ENCODE measurements at places on chromosomes 1 and 21.

- DNase-seq: peak; percentile 97
Measured at GRCh38 chr1:32992489-32993323, 28.1 kb upstream of the RNF19B start.

DNA sequence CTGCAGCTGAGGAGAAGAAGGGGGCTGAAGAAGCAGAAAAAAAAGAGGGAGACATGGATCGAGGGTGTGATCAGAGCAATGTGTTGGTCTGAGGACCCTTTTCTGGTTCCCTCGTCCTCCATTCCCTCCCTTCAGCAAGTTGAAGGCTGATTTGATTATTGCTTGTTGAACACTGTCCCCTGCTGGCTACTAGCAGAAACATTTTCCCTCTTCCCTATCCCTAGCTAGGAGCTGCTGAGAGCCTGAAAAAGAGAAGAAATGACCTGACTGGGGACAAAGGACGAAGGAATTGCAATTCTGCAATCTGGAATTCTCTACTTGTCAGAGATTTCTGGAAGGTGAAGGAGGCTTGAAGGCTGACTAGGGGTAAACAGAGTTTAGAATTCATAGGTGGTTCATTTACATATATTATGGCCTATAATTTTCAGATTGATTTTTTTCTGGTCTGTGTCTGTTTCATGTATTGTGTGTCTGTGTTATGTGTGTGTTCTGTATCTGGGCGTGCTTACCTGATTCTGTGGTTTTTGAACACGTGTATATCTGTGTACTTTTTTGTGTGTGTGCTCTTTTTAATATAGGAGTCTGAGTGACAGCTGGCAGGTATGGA lies 9.8 kb downstream of the NHLH1 start:
- DNase-seq: peak; percentile 76

GRCh38 chr1:22275626-22276395 lies 132.9 kb upstream of the WNT4 start:
- DNase-seq: peak; percentile 60

DNA sequence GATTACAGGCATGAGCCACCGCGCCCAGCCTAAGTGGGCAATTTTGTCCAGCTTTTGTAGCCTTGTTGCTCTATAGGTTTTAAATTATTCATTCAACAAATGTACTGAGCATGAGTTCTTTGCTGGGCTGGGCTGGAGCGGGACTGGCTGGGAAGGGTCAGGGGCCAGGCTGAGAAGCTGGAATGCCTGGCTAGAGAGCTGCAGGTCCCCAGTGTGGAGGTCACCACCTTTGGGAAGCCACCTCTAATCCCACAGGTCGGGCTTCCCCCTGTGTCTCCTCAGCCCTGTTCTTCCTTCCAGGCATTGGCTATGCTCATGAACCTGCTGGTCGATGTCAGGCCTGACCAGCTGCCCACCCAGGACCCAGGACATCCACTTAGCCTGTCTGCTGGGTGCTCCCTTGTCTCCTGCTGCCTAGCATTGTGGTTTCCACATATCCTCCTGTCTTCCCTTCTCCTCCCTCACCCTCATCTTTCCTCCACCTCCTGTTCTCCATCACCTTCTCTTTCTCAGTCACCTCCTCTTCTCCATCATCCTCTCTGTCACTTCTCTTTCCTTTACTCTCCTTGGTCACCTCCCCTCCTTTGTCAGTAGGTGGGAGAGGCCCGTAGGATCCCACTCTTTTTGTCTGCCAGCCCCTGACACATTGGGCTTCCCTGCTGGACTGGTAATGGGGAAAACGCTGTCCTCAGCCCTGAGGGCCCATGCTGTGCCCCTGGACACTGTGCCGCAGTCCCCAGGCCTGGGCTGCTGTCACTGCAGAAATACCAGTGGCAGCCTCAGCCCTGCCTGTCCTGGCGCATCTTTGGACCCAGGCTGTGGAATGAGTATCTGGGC lies 23.8 kb downstream of the SERINC2 start:
- DNase-seq: no peak

- DNase-seq: no peak
Measured at GRCh38 chr1:179812501-179813292, 64.9 kb downstream of the TOR1AIP2 start.

GRCh38 chr21:40043423-40043822 lies 176.2 kb downstream of the PCP4 start:
- DNase-seq: peak; percentile 8

GRCh38 chr1:44436401-44437106 lies 31.5 kb downstream of the RNF220 start:
- DNase-seq: no peak

DNA sequence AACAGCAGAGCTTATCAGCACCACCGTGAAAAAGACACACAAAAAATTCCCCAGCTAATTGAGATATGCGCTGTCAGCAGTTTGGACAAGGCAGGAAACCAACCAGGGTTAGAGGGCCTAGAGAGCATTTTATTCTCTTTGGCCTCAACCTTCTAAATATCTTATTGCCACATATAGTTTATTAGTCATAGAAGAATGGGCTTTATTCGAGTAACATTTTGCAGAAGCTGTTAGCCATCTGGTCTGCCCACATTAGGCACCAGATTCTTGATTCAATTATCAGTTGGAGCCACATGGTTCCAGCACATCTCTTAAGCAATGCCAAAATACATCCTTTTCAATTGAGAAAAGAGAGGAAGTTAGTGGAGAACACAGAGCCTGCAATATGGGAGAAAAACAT lies 109.9 kb upstream of the CXADR start:
- no peak for DNase-seq

- DNase-seq: no peak
Measured at GRCh38 chr1:54372978-54373377, 33.2 kb downstream of the SSBP3 start.

DNA sequence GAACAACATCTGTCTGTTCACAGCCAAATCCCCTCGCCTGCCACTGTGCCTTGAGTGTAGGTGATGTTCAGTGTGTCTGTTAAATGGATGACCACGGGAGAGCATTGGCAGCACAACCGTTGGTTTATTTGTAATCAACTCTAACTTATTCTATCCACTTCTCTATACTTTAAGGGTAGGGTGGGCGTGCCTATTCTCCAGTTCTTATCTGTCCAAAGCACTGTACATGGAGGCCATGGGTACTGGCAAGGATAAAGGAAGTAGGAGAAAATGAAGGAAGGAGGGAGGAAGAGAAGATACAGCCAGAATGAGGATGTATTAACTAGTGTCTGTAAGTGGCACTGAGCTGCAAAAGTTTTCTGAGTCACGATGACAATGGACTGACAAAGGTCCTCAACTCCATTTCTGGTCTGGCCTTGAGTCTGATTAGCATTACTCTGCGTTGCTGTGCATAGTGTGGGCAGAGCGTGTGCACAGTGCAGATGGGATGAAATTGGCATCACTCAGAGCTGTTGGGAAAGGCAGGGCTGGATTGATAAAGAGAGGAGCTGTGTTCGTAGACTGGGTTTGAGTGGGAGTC lies 7.1 kb downstream of the RHOU start:
- DNase-seq: no peak

DNA sequence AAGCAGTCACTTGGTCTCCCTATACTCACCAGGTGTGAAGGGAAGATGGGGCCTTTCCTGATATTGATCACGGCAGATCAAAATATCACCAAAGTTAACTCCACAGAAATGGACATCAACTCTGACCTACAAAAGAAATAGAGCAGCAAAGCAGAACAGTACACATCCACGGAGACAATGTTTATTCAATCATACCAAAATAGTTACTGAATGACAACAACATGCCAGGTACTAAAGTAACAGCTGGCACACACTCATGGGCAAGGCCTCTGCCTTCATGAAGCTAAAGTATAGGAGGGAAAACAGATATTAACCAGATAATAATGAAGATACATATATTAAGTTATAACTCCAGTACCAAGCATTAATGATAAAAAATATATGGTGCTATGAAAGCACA lies 59.2 kb upstream of the RASAL2 start:
- no peak for DNase-seq

DNA sequence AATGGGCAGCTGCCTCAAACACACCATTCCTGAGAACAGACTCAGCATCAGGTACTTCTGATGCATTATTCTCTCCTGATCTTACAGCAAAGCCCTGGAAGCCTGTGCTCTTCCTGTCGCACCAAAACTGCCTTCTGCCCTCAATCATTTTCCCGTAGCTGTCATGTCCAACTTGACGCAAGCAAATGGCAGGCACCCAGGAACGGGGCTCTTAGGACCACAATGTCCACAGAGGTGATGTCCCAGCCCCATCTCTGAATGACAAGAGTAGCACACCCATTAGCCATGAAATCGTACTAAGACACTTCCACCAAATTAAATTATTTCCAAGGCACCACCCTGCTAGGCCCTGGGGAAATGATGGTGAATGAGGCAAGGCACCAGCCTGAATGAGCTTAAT lies 47.1 kb downstream of the PTPN14 start:
- DNase-seq: no peak

DNA sequence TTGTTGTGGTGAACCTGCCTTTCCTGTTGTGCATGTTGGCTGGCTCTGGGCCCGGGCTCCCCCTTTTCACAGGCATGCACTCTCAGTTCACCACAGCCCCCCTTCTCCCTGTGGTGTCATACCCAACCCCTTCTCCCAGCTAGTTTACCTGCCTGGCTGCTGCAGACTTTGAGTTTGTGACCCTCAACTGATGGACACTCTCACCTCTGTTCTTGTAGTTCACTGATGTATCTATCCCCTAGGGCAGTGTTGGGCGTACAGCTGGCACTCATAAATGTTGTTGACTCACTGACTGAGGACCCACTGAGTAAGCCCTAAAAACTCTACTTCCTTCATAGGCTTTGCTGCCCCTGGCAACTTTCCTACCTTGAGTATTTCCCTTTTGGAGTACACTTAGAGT lies 54.9 kb downstream of the WDR64 start:
- DNase-seq: peak; percentile 92

DNA sequence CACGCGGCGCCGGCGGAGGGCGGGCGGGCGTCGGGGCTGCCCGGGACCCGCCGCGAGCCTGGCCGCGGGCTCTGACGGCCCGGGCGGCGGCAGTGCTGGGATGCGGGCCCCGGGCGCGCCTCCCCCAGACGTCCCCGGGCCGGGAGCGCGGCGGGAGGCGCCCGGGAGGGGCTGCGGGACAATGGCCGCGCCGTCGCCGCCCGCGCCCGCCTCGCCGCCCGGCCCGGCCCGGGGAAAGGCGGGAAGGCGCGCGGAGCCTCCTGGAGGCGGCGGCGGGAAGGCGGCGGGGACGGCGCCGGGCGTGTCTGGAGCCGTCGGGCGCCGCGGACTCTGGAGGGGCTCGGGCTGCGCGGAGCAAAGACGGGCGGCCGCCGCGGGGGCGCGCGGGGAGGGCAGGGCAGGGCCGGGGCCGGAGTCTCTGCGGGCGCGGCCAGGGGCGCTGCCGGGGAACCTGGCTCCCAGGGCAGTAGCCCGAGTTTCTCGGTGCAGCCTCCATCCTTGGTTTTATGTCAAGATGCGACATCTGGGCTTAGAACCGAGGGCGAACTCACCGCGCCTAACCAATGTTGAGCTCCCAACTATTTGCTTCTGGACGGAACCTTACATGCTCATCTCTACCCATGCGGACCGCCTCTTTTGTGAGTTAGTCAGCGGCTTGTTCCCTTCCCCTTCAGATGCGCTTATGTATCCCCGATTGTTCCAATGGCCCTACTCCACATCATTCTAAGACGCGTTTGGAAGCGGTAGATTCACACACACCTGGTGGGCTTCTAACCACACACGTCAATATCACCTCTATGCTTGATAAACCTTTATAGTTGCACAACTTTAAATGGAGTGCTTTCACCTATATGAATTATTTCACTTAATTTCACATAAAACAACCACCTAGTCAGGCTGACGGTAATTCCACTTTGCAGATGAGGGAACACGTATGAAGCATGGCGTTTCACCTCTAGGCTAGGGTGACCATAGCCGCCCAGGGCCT lies 651 bp downstream of the ZBTB8A start:
- DNase-seq: peak; percentile 62

DNA sequence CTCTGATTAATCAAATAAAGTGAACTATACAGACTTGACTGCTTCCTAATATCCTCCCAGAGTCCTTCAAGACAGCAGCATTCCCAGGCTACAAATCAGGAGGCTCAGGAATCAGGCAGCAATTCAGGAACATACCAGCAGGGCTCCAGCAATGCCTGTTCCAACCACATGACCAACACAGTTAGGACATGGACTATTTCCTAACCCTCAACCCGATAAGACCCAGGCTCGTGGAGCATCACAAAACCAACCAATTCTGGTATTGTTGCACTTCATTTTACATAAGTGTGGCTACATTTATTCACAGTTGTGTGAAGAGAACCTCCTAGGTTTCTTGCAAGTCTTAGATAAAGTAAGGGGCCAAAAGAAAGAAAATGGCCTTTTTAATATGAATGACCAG lies 546.2 kb upstream of the ADGRL2 start:
- no peak for DNase-seq

- no peak for DNase-seq
Measured at GRCh38 chr1:46596036-46596435, 8.0 kb downstream of the MKNK1 start.

DNA sequence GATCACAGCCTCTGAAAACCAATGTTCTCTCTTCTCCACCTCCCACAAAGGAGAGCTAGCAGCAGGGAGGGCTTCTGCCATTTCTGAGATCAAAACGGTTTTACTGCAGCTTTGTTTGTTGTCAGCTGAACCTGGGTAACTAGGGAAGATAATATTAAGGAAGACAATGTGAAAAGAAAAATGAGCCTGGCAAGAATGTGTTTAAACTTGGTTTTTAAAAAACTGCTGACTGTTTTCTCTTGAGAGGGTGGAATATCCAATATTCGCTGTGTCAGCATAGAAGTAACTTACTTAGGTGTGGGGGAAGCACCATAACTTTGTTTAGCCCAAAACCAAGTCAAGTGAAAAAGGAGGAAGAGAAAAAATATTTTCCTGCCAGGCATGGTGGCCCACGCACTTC lies 35.8 kb upstream of the TDRD10 start:
- DNase-seq: no peak

DNA sequence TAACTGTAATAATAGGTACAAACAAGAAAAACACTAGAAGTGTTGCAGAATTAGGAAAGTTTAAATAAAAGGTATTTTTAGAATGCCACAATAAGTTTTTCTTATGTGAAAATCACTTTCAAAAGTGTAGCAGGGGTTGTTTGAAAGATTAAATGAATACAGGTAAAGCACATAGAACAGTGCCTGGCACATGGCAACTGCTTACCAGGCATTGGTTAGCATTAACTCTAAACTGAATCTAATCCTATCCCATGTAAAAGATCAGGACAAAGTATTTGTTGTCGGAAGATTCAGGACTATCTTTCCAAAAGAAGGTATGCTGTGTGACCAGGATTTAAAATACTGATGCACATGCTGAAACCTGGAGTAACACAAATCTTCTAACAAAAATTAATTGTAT lies 3.3 kb downstream of the AKT3 start:
- DNase-seq: no peak

DNA sequence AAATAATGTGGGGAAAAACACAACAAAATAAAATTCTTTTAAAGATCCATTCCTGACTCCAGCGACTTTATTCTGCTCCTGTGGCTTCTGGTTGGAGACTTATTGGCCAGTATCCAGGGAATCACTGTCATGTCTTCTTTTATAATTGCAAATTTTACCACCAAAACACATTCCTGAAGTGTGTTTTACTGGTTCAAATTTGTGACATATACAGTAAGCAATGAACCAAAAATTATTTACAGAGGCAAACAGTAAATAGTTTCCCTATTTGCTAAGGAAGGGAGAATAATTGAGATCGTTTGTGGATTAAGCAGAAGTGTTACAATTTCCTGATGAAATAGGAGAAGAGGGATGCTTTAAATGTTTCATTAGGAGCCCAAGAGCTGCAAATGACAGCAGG lies 118.7 kb downstream of the ZNF281 start:
- DNase-seq: peak; percentile 55

GRCh38 chr1:205449254-205449749 lies 6.5 kb downstream of the BLACAT1 start:
- DNase-seq: no peak

- DNase-seq: no peak
Measured at GRCh38 chr1:118988186-118989005, at the start of gene TBX15. TBX15 (minus strand) TSS chr1:118988343; CDS start chr1:118987795, 548 bp downstream.
